CD8-positive, alpha-beta memory T cell (primary cell): ENCODE measurements at places on chromosomes 12 and 14.

GRCh38 chr12:93877446-93877845, 200.3 kb downstream of the CRADD start:
- no peak for DNase-seq

DNA sequence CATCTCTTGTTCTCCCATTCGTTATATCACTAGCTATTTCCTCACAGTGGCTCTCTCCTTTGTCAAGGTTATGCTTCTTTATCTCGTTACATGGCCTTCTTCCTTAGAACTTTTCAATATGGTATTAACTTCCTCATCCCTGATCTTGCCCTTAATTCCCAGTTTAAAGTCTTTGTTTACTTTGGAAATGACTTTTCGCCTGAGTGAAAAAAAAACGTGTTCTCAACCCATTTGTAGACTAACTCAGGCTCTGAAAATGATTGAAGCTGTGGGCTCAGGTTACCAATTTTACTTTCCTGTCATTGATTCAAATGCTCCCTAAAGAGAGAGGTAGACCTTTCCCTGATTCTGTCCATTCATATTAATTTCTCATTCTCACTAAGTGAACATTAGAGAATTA, 135.2 kb downstream of the NUBPL start:
- no peak for DNase-seq

GRCh38 chr12:25811656-25812126, 146.8 kb upstream of the RASSF8 start:
- DNase-seq, result no peak

DNA sequence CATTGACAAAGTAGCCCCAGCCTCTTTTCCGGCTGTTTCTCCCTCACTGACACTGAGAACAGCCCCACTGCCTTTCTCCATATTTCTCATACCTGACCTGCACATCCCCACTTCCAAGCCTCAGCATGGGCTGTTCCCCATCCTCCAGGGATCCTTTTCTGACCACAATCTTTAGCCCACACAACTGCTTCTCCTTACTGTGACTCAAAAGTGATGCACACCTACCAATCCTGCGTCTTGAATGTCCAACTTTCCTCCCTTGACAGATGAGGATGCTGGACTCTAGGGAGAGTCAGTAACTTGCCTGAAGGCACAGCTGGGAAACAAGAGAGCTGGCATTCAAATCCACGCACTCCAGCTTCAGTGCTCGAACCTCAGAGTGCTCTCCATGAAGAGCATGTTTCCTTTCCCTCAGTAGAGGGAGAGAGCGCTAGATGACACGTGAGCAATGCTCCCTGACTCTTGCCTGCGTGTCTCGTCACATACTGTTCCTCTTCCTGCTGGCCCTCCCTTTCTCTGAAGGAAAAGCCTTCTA, 75.6 kb downstream of the NTF3 start:
- DNase-seq, result no peak

DNA sequence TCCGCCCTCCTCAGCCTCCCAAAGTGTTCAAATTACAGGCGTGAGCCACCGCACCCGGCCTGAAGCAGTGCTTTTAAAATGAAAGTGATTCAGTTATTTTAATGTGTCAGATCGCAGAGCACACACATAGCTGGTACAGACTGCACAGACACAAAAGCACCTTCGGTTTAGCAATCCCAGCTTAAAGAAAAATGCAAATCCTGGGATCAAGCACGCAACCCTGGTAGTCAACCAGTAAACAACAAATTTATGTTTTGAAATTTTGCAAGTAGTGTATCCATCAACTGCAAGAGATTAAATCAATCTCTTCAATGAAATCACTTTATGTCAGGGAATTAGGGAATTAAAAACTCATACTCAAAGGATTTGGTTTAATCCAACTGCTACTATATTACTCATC, 28.4 kb downstream of the SLC38A1 start:
- no peak for DNase-seq

DNA sequence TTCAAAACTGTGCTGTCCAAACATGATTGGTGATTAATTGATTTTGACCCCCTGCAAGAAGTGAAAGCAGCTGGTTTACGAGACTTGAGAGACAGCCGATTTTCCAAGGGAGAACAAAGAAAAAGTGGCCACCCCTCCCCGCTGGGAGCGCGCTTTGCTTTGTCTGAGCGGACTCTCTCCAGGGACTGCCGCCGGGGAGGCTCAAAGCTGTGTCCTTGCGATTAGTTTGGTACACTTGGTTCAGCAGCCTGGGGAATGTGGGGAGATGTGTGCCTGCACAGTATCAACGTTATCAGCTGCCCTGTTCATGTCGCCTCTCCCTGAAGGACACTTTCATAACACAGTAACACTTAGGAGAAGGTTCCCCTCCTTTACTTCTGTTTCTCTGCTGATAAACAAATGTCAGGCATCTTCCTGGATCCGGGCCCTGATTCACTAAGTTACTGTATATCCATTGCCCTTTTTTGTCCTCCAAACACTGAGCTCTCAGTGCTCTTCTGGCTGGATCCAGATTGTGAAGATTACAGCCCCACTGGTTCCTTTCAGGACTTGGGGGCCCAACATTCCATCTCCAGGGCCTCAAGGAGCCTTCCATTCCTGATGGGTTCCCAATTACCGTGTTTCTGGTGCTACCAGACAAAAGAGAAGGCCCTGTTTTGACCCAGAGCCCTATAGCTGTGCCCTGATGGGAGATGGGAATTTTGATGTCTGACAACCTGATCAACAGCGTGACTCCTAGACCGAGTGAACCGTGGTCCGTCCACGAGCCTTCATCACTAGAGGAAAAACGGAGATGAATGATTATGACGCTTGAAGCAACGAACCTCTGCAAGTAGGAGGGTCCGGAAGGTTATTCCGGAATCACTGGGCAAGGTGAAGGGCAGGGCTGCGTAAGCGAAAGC, 31.7 kb upstream of the TUBA1C start:
- no peak for DNase-seq

DNA sequence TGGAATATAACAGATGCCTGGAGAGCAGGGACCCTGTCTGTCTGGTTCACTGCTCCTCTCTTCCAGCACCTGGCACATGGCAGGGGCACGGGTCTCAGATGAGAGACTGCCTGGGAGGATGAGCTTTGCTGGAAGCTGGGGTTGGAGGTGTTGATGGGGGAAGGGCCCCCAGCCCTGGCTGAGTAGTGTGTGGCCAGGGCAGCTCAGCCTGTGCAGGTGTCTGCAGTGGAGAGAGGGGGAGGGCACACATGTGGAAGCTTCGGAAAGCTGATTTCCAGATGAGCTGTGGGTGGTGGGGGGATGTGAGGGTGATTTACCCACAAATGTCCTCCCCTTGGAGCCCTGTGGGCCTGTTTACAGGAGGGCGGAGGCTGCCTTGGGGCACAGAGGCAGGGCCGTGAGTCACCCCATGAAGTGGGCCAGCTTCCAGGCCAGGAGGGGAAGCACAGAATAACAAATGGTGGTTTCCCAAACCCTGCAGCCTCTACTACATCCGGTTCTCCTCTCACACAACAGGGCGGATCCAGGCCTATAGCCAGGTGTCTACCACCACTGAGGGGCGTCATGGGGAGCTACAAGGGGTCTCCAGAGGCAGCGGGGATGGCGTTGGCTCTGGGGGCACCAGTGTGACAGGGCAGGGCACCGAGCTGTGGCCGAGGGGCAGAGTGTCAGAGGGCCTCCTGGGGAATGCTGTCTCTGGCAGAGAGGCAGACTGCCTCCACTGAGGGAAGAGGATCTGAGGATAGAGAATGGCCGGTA, 11.0 kb downstream of the KRT7 start:
- peak; percentile 23 for DNase-seq

GRCh38 chr12:57229634-57230380, at the start of gene SHMT2:
SHMT2 (plus strand) TSS chr12:57229711; CDS start chr12:57229779, 68 bp downstream.
- peak; percentile 96 for DNase-seq

- DNase-seq, result no peak
These were observed 3.9 kb upstream of the RNU6-7 start for GRCh38 chr14:32197919-32198318.

DNA sequence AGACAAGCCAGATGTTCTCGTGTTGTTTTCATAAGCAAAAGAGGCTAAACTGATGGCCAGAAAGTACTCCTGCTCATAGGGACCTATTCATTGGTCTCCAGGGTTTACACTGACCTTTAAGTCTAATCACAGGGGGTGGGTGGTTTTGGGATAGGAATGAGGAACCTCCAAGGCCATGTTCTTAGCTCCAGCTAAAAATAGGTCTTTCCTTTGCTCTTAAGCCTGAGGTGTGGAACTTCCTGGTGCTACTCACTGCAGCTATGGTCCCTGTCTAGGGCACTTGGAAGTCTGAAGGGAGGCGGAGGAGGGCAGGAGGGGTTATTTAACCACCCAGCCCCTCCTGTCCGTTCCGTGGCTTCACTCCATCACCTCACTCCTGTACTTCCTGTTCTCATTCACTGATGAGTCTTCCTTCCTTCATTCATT, 18.6 kb downstream of the GPRC5A start:
- DNase-seq, result no peak

DNA sequence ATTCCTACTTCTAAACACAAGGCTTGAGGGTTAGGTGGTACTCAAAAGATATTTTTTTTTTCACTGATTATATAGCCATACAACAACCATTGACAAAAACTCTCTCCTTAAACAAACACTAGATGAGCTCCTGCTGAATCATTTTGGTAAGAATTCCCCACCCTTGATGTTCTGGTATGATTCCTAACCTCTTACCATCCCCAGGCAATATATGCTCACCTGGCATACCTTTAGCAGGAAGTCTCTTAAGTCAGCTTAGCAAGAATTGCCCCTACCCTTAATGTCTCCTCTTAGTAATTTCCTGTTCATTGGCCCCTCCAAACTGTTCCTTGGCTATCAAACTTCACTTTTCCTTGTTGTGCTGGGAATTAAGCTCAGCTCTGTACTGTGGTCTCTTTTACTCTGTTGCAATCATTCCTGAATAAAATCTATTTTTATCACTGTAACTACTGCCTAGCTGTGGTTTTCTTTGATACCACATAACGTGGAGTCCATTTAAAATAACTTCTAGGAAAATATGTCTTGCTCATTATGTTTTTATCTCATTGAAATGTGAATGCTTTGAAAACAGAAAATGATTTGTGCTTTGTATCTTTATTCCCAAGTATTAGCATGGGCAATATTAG, 712.6 kb downstream of the SLC16A7 start:
- no peak for DNase-seq

DNA sequence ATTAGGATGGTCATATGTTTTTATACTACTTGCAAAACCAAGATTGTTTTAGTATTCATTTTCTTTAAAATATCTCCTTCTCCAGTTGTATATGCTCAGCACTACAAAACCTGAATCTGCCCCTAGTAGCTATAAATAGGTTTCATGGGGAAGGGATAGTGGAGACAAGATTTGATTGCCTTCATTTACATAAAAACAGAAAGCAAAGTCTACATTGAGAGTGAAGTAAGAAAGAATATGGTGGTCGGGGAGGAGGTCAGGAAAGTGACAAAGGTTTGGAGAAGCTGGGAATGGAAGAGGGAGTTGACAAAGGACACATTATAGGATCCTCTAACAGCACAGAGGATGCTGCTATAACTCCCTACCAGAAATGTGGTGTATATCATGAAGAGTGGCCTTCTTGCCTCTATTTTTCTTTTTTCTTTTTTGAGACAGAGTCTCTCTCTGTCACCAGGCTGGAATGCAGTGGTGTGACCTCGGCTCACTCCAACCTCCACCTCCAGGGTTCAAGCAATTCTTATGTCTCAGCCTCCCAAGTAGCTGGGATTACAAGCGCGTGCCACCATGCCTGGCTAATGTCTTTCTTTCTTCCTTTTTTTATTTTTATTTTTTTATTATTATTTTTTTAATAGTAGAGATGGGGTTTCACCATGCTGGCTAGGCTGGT, 6.6 kb upstream of the LRP6 start:
- DNase-seq, result no peak

GRCh38 chr12:100164153-100164704, 21.6 kb upstream of the BLTP3B start:
- no peak for DNase-seq

- DNase-seq, result no peak
These were observed 271.4 kb downstream of the BTG1 start for GRCh38 chr12:91874086-91874865.

GRCh38 chr12:12017135-12017581, 53.6 kb upstream of the BCL2L14 start:
- DNase-seq, result no peak

- no peak for DNase-seq
These were observed 49.2 kb downstream of the FUT8 start for GRCh38 chr14:65461730-65462129.

GRCh38 chr12:29320295-29321085, 60.5 kb downstream of the ERGIC2 start:
- DNase-seq, result no peak

DNA sequence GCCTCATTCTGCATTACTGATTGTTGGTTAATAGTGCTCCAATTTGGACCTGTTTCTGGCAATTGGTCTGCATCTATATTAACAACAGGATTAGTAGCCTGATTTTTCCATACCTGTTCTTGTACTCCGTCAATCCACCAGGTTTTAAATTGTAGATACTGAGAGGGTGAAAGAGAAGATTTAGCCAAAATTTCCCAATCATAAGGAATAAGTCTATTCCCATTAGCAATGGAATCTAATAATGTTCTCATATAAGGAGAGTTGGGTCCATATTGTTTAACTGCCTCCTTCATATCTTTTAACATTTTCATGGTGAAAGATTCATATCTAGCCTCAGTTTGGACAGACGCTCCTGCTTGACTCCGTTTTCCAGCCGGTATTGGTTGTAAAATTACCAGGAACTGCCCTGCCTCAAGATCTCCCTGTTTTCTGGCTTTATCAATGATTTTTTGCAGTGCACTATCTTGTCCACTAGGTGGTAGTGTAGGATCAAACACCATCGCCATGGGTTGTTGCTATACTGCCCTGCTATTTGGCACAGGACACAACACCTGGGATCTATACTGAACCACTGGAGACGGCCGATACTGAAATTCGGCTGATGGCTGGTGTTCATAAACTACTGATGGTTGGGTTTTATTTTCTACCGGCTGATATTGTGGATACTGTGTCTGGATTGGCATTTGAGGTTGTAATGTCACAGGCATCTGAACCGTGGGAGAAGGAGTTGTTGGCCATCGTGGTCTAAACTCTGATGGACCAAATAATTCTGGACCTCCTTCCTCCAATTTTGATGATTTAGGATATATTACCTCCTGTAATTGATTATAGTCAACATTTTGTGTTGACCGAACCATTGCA, 25.2 kb downstream of the DHRS4L2 start:
- DNase-seq, result peak; percentile 63

DNA sequence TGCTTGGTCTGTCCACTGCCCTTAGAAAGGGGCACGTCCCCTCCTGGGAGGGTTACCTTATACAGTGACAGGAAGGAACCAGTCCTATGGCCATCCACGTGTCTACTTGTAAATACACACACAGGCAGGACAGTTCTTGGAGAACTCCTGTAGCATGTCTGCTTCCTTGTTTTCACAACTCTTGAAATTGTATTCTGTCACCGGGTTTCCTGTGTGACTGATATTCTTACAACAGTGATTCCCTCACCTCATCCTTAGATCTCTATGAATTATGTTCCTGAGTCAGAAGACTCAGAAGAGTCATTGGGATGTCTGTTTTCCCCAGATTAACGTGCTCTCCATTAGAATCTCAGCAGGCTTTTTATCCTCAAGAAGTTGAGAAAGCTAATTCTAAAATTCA, 44.1 kb upstream of the DYNC1H1 start:
- no peak for DNase-seq
